ENCODE measurements at places on chromosomes 4 and X. TPM values are rescaled to one million over a fixed set of nuclear protein-coding genes. Genes with fewer than 3 reads are reported as not detected.

Gene BTC
- polyA plus RNA-seq, result 6.0 TPM

Gene PFKFB1
- polyA plus RNA-seq, result 0.27 TPM

Gene LRRC66
- 0.82 TPM for polyA plus RNA-seq

- no peak for DNase-seq
Observed at GRCh38 chr4:118981171-118981838, 92.7 kb downstream of the SYNPO2 start.

GRCh38 chrX:15497865-15498264 is 2.7 kb upstream of the BMX start:
- DNase-seq, result no peak
